ENCODE measurements at places on chromosomes 6 and 20.

DNA sequence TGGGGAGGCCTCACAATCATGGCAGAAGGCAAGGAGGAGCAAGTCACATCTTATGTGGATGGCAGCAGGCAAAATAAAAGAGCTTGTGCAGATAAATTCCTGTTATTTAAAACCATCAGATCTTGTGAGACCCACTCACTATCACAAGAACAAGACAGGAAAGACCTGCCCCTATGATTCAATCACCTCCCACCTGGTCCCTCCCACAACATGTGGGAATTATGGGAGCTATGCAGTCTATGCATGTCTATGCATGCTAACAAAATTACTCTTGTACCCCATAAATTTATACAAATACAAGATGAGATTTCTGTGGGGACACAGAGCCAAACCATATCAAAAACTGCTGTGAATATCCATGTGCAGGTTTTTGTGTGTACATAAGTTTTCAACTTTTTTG lies 25.6 kb upstream of the SCP2D1 start:
- H3K27me3 ChIP-seq: peaks cover 9% of the 10 kb centered on the region
- H3K36me3 ChIP-seq: no peaks in the 10 kb centered on the region
- no peak overlapping the region for H3K27ac ChIP-seq
- H3K4me1 ChIP-seq: no peaks in the 10 kb centered on the region
- no peak overlapping the region for H3K4me3 ChIP-seq
- no peak for DNase-seq

- H3K4me3 ChIP-seq: no peak overlapping the region
- no peaks in the 10 kb centered on the region for H3K27me3 ChIP-seq
- H3K36me3 ChIP-seq: peaks cover 1% of the 10 kb centered on the region
- no peak for DNase-seq
- no peak overlapping the region for H3K27ac ChIP-seq
These were observed 1089.9 kb upstream of the DEFB115 start for GRCh38 chr20:30167540-30167939.

DNA sequence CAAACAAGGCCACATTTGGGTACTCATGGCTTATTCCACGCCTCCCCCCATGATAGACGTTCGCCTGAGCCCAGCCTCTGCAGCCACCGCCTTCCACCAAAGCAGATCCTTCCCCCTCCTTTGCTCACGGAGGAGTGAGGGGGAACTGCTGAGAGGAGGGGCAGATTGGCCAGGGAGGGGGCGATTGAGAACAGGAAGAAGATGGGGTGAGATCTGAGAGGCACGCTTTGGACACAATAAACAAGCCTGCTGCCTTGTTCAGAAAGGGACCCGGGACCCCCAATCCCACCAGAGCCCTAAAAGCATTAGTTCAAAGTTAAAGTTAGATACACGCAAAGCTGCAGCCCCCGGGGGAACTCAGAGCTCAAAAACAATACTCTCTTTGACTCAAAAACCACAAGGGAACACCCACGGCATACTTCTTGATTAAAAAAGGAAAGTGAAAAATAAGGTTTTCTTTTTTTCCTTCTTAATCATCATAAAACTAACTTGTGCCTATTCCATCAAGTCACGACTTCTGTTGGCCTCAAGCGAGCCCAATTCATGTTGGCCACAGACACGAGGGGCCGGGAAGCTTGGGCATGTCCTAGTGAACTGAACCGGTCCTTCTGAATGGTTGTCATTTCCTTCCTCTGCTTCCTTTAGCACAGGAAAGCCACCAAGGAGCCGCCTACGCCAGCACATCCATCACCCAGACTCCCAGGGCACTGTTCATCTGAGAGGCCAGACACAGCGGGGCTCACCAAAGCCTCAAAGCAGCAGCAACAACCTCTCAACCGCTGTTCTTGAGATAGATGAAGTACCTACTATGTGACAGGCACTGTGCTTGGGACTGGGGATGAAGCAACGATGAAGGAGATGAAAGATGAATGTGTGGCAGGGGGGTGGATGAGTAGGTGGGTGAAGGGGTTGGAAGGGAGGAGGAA lies 44.7 kb downstream of the NFATC2 start:
- peak overlapping the region; percentile 85 for H3K27ac ChIP-seq
- H3K36me3 ChIP-seq: peaks cover 68% of the 10 kb centered on the region

DNA sequence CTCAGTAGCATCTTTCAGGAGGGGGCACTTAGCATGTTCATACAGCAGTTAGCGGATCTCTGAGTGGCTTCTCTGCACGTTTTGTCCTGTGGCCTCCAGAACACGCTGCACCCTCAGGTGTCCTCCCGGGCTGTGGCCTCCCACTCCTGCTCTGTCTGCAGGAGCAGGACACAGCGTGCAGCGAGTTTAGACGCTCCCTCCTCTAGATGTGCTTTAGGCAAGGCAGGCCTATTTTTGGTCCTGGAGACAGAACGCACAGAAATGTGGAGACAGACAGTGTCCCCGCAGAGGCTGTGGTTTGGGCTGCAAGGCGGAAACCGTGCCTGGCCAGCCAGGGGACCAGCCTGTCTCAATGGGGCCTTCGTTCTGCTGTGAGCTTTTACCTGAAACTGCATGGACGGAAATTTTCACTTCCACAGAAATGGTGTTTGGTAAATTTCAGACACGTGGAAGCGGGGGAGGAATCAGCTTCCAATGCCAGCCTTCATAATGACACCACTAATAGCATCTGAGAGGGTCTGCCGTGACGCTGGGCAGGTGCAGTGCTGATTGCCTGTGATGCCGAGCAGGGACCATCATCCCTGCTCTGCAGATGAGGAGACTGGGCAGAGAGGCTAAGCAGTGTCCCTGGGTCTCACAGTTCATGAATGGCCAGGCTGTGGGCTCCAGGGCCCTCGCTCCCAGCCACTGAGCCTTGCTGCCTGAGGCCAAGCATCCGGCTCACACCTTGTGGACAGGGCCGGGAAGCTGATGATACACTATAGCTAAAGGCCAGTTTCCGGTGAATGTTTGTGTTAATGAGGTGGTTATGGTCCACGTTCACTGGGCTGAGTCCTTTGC lies 120.9 kb downstream of the SYCP2 start:
- H3K27ac ChIP-seq: no peak overlapping the region
- H3K27me3 ChIP-seq: no peaks in the 10 kb centered on the region
- DNase-seq: no peak
- no peak overlapping the region for H3K4me3 ChIP-seq
- H3K36me3 ChIP-seq: no peaks in the 10 kb centered on the region

GRCh38 chr6:8069151-8069550 lies 5.0 kb upstream of the BLOC1S5 start:
- no peak for DNase-seq
- no peaks in the 10 kb centered on the region for H3K36me3 ChIP-seq
- H3K27me3 ChIP-seq: no peaks in the 10 kb centered on the region
- no peak overlapping the region for H3K27ac ChIP-seq
- H3K4me3 ChIP-seq: no peak overlapping the region

GRCh38 chr6:30591008-30591407 lies 19.8 kb downstream of the ABCF1 start:
- DNase-seq: no peak
- H3K27ac ChIP-seq: no peak overlapping the region
- peaks cover 2% of the 10 kb centered on the region for H3K4me1 ChIP-seq
- H3K4me3 ChIP-seq: no peak overlapping the region

DNA sequence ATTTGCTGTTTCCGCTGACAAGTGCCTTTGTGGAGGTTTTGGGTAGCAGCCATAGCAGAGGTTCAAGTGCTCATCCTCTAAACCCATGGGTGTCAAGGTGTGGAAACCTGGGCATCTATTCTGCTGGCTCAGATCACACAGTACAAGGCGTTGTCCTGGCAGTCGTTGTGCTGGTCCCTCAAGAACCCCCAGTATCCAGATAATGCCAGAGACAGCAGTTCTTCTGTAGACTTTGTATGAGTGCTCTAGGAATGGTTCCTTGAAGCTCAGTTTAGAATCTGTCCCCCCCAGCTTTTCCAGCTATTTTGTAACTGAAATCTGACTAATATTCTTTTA lies 655.7 kb upstream of the MAP3K7 start:
- DNase-seq: no peak
- H3K27ac ChIP-seq: no peak overlapping the region
- no peaks in the 10 kb centered on the region for H3K27me3 ChIP-seq
- no peak overlapping the region for H3K4me3 ChIP-seq
- no peaks in the 10 kb centered on the region for H3K36me3 ChIP-seq
- H3K4me1 ChIP-seq: no peaks in the 10 kb centered on the region

DNA sequence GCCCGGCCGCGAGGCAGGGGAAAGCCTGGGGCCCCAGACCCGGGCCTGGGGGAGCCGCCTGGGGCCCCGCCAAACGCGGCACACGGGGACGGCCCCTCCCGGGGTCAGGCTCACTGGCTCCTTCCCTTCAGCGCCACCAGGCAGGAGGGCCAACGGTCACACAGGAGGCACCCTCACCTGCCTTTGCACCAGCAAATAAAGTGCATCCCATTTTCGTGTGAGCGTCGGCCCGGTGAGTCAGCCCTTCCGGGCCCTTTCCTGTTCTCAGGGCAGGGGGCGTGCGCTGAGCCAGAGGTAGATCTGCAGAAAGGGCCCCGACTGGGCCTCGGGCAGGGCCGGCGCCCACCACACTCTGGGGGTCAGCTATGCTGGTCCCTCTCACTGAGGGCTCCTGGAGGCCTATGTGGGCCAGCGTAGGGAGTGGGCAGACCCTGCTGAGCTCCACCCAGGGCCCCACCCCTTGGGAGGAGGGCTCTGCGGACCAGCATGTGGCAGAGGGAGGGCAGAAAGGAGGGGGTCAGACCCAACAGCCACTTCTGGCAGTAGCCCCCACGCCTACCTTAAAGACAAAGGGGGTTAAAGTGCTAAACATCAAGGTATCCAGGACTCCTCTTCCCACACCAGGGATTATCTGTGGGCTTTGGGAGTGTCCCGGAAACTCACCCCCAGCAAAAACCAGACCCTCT lies 931 bp upstream of the UCKL1 start:
- peaks cover 39% of the 10 kb centered on the region for H3K4me1 ChIP-seq
- DNase-seq: peak; percentile 80
- H3K4me3 ChIP-seq: peak overlapping the region; percentile 78
- peak overlapping the region; percentile 87 for H3K27ac ChIP-seq

- H3K4me1 ChIP-seq: no peaks in the 10 kb centered on the region
- peaks cover 9% of the 10 kb centered on the region for H3K36me3 ChIP-seq
- H3K27ac ChIP-seq: no peak overlapping the region
- H3K27me3 ChIP-seq: no peaks in the 10 kb centered on the region
These were observed 45.7 kb upstream of the TPD52L1 start for GRCh38 chr6:125107896-125108295.

- H3K4me1 ChIP-seq: no peaks in the 10 kb centered on the region
- DNase-seq: no peak
- no peak overlapping the region for H3K4me3 ChIP-seq
- H3K36me3 ChIP-seq: no peaks in the 10 kb centered on the region
- no peak overlapping the region for H3K27ac ChIP-seq
These were observed 118.8 kb upstream of the KCNK16 start for GRCh38 chr6:39441301-39441700.

GRCh38 chr20:23227976-23228375 lies 122.6 kb upstream of the NXT1 start:
- no peak for DNase-seq
- H3K4me3 ChIP-seq: no peak overlapping the region
- H3K27ac ChIP-seq: no peak overlapping the region
- no peaks in the 10 kb centered on the region for H3K36me3 ChIP-seq
- no peaks in the 10 kb centered on the region for H3K27me3 ChIP-seq
- no peaks in the 10 kb centered on the region for H3K4me1 ChIP-seq

DNA sequence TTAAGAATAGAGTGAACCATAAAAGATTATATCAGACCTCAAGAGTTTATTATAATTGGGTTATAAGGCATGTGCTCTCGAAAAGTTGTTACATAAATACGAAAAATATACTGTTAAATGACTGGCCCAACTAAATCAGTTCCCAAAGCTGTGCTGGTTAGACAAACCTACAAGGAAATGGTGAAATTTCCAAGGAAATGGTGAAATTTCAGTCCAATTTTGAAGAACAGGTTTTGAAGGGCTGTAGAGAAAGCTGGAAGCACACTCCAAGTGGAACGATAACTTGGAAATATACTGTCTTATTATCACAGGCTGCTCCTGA lies 400 bp upstream of the TRMT11 start:
- H3K4me1 ChIP-seq: peaks cover 13% of the 10 kb centered on the region
- no peak for DNase-seq
- H3K36me3 ChIP-seq: no peaks in the 10 kb centered on the region
- no peak overlapping the region for H3K4me3 ChIP-seq
- H3K27ac ChIP-seq: no peak overlapping the region

- peaks cover 13% of the 10 kb centered on the region for H3K4me1 ChIP-seq
- no peak for DNase-seq
- H3K4me3 ChIP-seq: no peak overlapping the region
- no peaks in the 10 kb centered on the region for H3K27me3 ChIP-seq
These were observed 34.9 kb upstream of the HECA start for GRCh38 chr6:139099984-139100383.

DNA sequence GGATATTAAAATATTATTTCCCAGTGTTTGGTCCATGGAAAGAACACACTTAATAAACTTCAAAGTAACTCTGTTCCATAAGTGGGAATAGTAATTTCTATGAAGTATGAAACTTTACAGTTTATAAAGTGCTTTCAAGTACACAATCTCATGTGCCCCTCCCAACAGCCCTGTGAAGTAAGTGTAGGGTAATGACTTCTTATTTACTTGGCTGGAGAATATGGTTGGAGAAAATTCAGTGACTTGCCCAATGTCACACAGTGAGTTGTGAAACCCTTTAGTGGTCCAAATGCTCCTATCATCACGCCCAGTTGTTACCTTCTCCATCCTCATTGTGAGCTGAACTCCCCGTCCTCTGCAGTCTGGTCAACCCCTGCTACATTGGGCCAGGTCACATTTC lies 141.2 kb downstream of the PDE7B start:
- no peaks in the 10 kb centered on the region for H3K36me3 ChIP-seq
- no peaks in the 10 kb centered on the region for H3K27me3 ChIP-seq
- no peak overlapping the region for H3K4me3 ChIP-seq
- no peaks in the 10 kb centered on the region for H3K4me1 ChIP-seq
- no peak overlapping the region for H3K27ac ChIP-seq
- no peak for DNase-seq

GRCh38 chr20:872855-873520 lies 39.5 kb downstream of the FAM110A start:
- H3K4me3 ChIP-seq: no peak overlapping the region
- H3K27ac ChIP-seq: no peak overlapping the region
- no peaks in the 10 kb centered on the region for H3K27me3 ChIP-seq

DNA sequence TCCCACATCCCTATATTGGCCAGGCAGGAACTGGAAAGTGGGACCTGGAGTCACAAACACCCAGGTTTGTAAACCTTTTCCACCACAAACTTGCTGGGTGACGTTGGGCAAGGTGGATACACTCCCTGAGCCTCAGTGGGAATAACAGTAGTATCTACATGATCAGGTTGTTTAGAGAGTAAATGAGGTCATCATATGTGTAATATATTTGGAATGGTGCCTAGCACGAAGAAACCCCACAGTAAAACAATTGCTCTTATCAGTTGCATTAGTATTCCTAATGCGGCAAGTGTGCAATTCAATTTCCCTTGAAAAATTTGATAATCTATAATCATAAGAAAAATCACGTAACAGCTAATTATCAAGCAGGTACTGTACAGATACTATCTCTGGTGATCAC lies 51.9 kb downstream of the HIVEP2 start:
- peaks cover 36% of the 10 kb centered on the region for H3K4me1 ChIP-seq
- peaks cover 24% of the 10 kb centered on the region for H3K36me3 ChIP-seq
- no peak overlapping the region for H3K4me3 ChIP-seq
- no peak for DNase-seq

GRCh38 chr20:9180481-9181257 lies 111.8 kb downstream of the PLCB4 start:
- H3K27me3 ChIP-seq: no peaks in the 10 kb centered on the region
- H3K27ac ChIP-seq: no peak overlapping the region
- H3K4me1 ChIP-seq: no peaks in the 10 kb centered on the region
- no peak overlapping the region for H3K4me3 ChIP-seq
- H3K36me3 ChIP-seq: no peaks in the 10 kb centered on the region

Data from activated CD8-positive, alpha-beta T cell treated with anti-CD3 and anti-CD28 coated beads, Interleukin-2, amount 10 ng/mL, durations not matched to agents 7 days and 5 days (primary cell).